ENCODE measurements at places on chromosomes 7 and 10.
A peak's percentile ranks its signal among the peaks of the same experiment; 100 is the strongest.

GRCh38 chr10:73906524-73907447, 4.1 kb upstream of the PLAU start:
- DNase-seq, result peak; percentile 15

DNA sequence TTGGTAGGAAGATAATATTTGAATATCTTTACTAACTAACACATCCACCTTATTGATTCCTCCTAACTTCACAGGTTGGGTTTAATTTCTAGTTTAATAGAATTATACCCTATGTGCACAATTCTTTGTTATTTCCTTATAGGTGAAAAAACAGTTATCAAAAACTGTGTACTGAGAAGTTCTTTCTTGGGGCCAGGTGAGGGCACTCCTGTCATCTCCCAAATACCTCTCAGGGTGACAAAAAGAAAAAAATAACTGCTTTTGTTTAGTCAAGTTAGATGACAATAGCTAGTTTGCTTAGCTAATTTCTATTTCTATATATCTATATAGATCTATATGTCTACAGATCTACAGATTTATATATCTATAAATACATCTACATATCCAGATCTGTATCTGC, 10.1 kb downstream of the FZD8 start:
- DNase-seq, result no peak

GRCh38 chr10:130921911-130922440, 389.5 kb downstream of the TCERG1L start:
- no peak for DNase-seq

- DNase-seq, result peak; percentile 4
These were observed 94.3 kb upstream of the ITGB1 start for GRCh38 chr10:33052263-33052875.

DNA sequence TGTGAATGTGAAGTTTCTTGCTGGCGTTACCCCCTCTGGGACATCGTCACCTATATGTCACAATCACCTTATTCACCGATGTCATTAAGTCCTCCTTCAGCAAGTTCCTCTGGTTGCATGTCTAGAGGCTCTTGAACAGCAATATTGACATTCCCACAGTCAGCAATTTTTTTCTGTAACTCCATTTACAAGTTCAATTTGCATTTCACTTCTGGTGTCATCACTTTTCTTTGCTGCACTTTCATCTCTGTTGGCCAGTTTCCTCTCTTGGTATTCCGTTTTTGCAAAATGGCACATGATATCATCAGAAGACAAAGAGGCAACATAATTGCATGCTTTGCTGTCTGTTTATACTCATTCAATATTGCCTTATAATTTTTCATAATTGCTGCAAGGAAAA, 69.8 kb downstream of the SRI start:
- no peak for DNase-seq

DNA sequence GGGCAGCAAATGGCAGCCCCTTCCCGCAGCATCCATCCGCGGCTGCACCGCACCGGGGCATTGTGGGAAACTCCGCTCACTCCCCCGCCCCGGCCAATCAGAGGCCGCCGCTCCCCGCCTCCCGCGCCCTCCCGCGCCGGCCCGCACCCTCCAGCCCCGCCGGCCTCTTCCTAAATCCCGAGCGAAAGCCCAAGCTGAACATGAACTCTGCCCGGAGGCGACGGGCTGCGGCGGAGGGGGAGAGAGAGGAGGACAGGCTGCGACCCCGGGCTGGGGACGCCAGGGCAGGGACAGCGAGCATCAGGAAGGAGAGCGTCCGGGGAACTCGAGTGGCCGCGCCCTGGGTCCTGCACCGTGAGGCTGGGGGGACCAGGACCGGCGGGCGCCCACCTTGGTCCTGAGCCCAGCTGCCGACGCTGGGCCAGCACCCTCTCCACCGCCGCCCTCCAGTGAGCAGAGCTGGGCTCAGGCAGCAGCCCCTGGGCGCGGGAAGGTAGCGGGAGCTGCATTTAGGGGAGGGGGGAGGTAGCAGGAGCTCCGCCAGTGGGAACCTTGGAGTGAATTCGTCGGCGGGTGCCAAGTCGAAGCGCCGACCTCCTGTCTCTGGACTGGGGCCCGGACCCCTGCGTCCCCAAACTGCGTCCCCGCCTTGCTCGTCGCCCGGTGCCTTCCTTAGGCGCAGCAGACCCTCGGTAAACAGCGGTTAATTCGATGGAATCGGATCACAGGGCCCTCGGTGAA, at the start of gene DGKI:
TSS of gene DGKI (minus strand) at position 148 of the 741 bp plus-strand sequence.
- no peak for DNase-seq

- DNase-seq, result no peak
These were observed 382.3 kb upstream of the MTPN start for GRCh38 chr7:136359333-136359903.

GRCh38 chr10:74955796-74956195, 129.4 kb downstream of the KAT6B start:
- no peak for DNase-seq

- no peak for DNase-seq
These were observed 62.8 kb downstream of the ADARB2 start for GRCh38 chr10:1674501-1674900.

- no peak for DNase-seq
These were observed 15.4 kb downstream of the ORC5 start for GRCh38 chr7:104192434-104192833.

DNA sequence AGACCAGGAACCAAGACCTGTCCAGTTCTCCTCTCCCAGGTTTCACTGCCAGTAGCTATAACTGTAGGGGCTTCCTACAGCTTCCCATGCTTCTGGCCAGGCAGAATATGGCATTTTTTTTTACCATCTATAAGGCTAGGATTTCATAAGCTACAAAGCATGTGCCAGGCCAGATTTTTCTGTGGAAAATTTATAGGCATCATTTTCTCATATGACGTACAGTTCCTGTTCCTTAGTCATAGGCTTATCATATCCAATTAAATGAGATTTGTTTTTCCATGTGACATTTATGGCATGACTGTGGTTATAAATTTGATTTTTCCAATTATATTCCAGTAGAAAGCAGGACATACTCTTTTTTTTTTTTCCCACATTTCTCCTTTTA, 208.6 kb upstream of the NPY start:
- no peak for DNase-seq

DNA sequence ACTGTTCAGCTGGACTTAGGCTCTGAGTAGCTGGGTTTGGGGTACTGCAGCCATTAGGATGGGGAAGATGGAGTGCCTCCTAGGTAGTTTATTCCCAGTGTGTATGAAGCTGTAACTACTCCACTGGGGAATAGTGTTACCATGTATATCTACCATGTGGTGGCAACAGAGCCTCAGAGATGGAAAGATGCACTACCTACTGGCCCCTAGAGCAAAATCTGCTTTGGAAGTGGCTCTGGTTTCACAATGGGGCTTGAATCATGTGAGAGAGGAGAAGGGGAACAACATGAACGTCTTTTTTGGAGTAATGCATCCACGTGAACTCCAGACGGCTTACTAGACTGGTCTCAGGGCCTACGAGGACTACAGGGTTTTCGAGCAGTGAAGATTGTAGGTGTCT, 167.3 kb downstream of the CALCR start:
- DNase-seq, result no peak

- no peak for DNase-seq
These were observed 53.4 kb downstream of the DPYSL4 start for GRCh38 chr10:132240156-132240555.

GRCh38 chr7:5598769-5599371, 175.2 kb upstream of the TNRC18 start:
- DNase-seq, result no peak

GRCh38 chr7:151896486-151896885, 19.6 kb upstream of the PRKAG2 start:
- no peak for DNase-seq

DNA sequence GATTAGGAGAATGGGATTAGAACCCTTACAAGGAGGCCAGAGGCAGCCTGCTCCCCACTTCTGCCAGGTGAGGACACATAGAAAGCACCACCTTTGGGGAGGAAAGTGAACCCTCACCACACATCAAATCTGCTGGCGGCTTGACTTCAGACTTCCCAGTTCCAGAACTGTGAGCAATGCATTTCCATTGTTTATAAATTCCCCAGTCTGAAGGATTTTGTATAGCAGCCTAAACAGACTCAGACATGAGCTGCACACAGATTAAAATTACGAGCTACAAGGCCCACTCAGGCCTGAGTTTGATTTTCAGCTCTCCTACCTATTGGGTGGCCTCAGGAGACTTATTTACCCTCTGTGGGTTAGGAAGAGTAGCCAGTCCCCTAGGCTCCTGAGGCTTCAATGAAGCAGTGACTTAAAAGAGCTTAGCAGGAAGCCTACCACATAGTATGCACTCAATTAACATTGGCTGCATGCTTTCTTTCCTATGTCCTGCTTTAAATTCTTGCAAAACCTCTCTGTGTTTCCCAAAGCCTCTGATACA, 350.7 kb upstream of the ZMIZ1 start:
- DNase-seq, result no peak

DNA sequence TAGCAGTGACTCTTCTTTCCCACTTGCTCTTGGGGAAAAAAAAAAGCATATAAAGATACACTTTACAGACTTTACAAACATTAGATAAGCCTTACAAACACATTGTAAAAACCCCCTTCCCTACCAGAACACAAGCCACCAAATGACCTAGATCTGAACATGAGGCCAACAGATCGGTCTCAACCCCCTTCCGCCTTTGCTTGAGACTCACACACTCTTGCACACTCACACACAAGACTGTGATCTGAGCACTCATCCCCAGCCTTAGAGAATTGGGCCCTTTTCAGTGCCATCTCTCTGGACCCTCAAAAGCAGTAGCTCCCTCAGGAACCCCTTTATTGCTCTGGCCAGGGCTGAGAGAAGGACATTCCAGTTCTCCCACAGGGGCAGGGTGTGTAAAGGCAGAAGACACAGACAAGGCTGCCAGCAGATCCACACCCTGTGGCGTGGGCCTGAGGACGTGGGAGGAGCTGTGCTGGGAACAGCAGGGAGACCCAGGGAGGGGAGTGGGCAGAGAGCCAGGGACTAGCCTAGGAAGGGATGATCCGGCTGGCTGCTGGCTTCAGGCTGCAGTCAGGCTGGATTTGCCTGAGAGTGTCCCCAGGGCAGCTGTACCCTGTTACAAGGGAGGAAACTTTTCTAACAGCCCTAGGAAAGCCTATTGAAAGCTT, 206.7 kb downstream of the KIAA1217 start:
- no peak for DNase-seq

DNA sequence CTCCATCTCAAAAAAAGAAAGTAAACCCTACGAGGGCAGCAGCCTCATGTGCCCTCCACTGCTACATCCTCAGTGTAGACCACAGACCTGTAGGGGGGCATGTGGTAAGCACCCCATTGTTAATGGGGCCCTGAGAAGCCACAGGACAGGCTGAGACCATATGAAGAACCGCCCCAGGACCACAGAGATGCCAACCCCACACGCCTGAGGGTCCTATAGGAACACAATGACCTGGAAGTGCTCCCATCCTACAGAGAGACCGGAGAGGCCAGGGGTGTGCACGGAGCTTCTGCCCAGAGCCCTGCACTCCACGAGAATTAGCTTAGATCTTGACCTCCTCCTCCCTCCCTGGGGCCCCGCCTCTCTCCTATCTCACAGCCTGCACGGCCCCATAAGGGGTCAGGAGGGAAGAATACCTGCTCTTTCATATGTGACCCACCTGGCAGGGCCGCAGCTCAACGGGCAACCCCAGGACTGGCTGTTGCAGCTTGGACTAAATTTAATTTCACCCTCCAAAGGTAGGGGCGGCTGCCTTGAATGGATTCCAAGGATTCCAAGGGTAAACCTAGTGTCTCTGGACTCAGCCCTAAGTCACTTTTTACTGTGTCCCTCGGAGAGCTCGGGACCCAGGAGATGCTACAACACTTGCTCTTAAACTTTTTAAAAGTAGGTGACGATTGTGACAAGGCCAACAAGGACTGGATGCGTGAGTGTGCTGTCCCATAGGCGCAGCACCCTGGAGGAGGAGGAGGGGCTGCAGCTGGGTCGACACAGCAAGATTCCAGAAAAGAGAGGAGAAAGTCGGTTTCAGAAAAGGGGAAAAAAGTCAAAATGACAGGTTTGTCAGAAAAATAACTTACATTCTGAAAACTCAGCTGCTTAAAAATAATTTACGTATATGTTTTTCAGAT, 24.2 kb downstream of the PRKAG2 start:
- DNase-seq, result no peak

- no peak for DNase-seq
These were observed 160.6 kb downstream of the MAGI2 start for GRCh38 chr7:79292834-79293233.

GRCh38 chr7:135817583-135817982, 69.0 kb upstream of the FAM180A start:
- DNase-seq, result no peak

GRCh38 chr10:116687633-116688032, 54.7 kb downstream of the HSPA12A start:
- no peak for DNase-seq

GRCh38 chr7:96017877-96018276, 245.5 kb downstream of the DYNC1I1 start:
- peak; percentile 67 for DNase-seq

DNA sequence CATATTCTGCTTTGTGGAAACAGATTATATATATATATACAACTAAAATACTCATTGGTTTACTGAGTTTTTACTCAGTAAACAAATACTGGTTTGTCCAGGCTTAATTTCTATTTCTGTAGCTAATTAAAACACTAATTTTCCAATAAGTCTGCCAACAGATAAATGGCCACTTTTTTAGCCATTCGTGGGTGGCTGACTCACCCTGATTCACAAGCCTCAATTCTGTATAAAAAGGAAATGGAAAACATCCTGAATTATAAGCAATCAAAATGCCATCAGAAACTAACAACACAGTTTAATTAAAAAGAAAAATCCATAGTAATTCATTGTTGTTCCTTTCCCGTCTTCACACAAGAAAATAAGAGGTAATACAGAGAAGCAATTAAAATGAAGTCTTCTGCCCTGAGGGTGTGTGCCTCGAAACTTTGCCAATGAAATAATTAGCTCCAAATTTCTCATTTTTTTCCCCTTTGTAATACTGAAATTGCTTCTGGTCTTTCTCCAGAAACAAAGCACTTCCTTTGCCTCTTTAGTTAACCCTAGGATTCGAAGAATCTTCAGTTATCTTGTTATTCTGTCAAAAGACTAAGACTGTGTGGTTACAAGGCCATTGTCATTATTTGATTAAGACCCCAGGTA, 118.7 kb upstream of the PTN start:
- no peak for DNase-seq

- DNase-seq, result no peak
These were observed 40.5 kb downstream of the ERCC6 start for GRCh38 chr10:49498425-49498824.

DNA sequence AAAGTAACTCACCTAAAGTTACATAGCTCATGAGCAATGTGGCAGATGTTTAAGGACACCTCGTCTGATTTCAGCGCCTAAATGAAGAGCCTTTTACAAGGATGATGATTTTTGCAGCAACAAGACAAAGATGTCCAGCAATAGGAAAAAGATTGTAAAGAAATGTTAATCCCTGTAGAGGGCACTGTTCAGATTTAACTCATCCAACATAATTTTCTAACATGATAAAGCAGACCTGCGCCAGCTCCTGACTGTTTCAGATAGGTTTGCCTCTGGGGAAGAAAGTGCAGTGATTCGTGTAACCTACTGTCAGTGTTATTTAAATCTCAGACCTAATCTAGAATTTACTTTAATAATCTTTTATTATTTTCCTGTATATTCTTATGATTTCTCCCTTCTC, 595.2 kb downstream of the AUTS2 start:
- DNase-seq, result no peak

Measured in DMS153 (cell line).